Pulmonary artery endothelial cell (primary cell): ENCODE measurements at places on chromosomes 12 and 14.

DNA sequence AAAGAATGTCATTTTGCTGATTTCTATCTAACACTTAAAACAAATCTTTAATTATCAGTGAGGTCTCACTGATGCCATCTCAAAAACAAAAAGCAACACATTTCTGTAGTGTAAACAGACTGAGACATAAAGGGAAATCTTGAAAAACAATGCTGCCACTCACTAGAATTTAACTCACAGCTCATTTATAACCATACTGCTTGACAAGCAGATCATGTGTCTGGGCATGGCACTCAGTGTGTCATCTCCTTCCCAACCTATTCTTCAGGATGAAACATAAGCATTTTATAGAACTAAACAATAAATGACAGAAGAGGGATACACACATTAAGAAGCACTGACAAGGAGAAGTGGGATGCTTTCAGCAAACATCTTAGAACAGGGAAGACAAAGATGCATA, 22.4 kb downstream of the ATF7 start:
- DNase-seq = no peak

- no peak for DNase-seq
These were observed 30.7 kb downstream of the DTX1 start for GRCh38 chr12:113087193-113087592.

DNA sequence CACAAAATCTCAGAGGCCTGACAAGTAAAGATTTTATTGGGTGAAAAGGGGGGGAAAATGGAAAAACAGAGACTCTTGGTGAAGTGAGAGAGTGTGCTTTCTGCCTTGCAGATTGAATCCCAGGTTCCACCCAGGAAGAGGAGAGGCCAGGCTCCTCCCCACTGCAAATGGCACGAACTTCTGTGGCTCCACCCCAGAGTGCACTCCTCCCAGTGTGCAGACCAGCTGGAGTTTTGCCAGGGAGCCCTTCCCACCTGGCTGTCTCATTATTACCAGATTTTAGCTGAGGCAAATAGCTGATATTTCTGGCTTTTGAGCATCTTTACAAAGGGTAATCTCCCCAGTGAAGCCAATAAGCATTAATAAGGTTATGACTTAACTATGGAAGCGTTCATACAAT, 51.9 kb downstream of the TESPA1 start:
- DNase-seq = no peak

DNA sequence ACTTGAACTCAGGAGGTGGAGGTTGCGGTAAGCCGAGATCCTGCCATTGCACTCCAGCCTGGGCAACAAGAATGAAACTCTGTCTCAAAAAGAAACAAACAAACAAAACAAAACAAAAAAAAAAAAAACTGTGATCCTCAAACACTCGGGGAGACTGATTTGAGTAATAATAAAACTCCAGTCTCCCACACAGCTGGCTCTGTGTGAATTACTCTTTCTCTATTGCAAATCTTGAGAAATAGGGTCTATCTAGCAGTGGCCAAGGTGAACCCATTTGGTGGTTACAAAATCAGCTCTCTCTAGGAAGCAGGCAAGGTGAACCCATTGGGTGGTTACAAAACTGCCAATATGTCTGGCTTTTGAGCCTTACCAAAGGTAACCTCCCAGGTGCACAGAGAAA, 6.0 kb upstream of the ACOT6 start:
- DNase-seq = no peak

DNA sequence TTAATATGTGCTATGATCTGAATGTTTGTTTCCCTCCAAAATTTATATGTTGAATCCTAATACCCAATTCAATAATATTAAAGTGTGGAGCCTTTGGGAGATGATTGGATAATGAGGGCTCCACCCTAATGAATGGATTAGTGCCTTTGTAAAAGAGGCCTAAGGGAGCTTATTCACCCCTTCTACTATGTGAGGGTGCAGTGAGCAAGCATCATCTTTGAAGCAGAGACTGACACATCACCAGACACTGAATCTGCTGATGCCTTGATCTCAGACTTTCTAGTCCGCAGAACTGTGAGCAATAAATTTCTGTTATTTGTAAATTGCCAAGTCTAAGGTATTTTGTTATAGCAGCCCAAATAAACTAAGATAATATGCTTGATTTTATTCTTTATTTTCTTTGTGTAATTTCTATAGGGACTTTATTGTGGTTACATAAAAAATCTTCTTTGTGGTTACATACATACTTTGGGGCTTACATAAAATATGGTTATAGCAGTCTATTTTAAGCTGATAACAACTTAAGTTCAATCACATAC, 131.1 kb upstream of the SLC38A2 start:
- DNase-seq = no peak

- no peak for DNase-seq
These were observed 239.2 kb upstream of the RMST start for GRCh38 chr12:97223419-97223818.

GRCh38 chr12:71782017-71782416, 27.4 kb downstream of the RAB21 start:
- no peak for DNase-seq

DNA sequence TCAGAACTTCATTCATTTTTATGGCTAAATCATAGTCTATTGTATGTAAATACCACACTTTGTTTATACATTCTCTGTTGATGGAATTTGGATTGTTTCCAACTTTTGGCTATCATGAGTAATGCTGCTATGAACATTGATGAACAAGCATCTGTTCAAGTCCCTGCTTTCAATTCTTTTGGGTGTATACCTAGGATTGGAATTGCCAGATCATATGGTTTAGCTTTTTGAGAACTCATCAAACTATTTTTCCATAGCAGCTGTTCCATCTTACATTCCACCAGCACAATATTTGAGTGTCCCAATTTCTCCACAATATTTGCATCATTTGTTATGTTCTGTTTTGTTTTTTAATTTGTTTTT, 52.3 kb upstream of the CCND2 start:
- DNase-seq = no peak

GRCh38 chr14:105563347-105563737, 37.0 kb downstream of the TMEM121 start:
- no peak for DNase-seq

GRCh38 chr12:132160016-132160415, 15.8 kb downstream of the NOC4L start:
- DNase-seq = no peak

DNA sequence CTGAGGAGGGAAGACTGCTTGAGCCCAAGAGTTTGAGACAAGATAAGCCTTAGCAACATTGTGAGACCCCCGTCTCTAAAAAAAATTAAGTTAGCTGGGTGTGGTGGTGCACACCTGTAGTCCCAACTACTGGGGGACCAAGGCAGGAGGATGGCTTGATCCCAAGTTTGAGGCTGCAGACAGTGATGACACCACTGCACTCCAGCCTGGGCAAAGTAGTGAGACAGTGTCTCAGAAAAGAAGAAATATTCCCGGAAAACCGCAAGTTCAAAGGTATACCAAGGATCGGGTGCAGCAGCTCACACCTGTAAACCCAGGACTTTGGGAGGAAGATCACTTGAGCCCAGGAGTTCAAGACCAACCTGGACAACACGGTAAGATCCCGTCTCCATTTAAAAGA, 5.8 kb downstream of the PTGES3 start:
- no peak for DNase-seq

DNA sequence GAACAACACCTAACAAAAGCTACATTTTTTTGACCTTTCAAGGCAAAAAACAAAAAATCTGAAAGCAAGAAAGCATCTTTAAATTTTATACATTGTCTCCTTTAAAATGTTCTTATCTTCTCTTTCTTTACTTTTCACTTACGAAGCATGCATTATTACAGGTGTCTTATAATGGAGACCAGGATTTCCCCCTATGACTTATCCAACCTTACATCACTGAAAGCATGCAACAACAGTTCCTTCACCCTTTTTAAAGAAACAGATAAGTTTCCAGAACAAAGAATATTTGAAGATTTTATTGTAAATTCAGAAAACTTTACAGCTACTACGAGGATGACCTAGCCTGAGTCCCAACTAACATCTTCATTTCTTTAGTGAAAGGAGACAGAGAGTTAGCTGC, 277.2 kb downstream of the AKAP6 start:
- no peak for DNase-seq

GRCh38 chr14:77911356-77911755, 111.4 kb downstream of the ADCK1 start:
- no peak for DNase-seq

DNA sequence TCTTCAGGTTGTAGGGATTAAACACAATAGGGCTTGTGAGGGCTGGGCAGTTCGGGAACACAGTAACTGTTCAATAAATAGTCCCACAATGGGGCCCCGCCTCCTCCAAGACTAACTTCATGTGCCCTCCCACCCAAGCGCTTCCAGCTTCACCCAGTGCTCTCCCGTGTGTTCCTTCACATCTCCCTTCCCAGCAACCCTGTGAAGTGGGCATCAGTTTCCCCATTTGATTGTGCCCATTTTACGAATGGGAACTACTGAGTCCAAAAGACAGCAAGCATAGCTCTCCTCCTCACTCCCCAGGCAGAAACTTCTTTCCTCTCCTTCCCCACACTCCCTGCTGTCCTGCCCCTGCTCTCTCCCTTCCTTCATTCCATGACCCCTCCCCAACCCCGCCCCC, 6.2 kb upstream of the TRPV4 start:
- no peak for DNase-seq

DNA sequence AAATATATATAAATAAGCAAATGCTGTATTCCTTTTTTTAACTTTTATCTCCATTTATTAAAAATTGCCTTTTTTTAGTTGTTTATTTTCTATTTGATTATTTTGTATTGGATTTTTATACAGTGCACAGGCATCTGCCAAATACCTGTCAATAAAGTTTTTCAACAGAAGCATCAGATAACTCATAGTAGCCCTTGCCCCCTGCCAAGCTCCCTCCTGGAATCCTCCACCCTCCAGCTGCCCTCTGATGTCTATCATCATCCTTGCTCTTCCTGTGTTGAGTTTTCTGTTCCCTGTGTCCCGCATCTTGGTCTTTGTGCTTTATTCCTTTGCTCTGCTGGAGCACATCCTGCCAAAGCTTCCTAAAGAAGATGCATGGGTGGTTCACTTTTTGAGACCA, 16.6 kb downstream of the GLRX5 start:
- DNase-seq = no peak

DNA sequence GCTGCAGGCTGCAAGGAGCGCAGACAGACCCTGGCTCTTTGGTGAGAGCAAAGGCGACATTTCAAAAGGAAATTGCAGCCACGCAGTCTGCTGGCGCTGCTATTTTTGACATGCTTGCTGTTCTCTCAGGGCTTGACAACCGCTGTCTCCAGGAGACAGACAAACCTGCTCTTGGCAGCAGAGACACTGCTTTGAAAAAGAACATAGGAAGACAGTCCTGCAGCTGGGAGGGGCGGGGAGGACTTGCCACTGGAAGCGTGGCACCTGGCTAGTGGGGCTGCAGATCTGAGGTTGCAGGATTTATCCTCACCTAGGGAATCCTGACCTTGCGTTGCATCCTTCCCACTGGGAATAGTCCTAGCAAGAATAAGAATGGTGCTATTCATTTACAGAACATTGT, 91.8 kb upstream of the KCNA1 start:
- DNase-seq = no peak

DNA sequence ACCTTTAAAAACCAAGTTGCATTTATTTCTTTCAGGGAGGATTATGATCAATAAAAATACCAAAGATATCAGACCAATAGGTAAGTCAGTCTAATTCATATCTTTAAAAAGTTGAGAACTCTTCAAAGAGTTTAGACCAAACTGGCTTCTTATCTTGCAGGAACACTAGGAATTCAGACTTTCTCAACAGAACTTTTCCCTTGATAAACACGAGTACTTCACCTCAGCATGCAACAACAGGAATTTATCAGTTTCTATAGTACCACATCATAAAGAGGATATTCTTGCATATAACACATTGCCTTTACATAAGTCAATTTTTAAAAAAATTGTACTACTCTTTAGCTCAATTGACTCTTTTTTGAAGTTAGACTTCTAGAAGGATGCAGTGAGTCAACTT, 68.2 kb downstream of the DNAI7 start:
- DNase-seq = no peak

- DNase-seq = no peak
These were observed 50.4 kb upstream of the RIN3 start for GRCh38 chr14:92463141-92463540.

- DNase-seq = no peak
These were observed 5.7 kb upstream of the LRR1 start for GRCh38 chr14:49593016-49593415.

GRCh38 chr12:132178316-132178715, 34.1 kb downstream of the NOC4L start:
- no peak for DNase-seq

DNA sequence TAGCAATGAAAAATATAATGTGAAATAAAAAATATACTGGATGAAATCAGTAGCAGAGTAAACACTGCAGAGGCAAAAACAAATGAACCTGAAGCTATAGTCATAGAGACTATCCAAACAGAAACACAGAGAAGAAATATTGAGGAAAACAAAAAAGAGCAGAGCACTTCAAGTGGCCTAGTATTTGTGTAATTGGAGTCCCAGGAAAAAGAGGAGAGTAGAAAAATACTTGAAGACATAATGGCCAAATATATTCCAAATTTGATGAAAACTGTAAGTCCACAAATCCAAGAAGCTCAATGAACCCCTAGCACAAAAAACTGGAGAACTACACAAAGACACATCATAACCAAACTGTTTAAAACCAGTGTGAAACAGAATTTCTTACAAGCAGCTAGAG, 37.2 kb upstream of the CTDSP2 start:
- DNase-seq = no peak

DNA sequence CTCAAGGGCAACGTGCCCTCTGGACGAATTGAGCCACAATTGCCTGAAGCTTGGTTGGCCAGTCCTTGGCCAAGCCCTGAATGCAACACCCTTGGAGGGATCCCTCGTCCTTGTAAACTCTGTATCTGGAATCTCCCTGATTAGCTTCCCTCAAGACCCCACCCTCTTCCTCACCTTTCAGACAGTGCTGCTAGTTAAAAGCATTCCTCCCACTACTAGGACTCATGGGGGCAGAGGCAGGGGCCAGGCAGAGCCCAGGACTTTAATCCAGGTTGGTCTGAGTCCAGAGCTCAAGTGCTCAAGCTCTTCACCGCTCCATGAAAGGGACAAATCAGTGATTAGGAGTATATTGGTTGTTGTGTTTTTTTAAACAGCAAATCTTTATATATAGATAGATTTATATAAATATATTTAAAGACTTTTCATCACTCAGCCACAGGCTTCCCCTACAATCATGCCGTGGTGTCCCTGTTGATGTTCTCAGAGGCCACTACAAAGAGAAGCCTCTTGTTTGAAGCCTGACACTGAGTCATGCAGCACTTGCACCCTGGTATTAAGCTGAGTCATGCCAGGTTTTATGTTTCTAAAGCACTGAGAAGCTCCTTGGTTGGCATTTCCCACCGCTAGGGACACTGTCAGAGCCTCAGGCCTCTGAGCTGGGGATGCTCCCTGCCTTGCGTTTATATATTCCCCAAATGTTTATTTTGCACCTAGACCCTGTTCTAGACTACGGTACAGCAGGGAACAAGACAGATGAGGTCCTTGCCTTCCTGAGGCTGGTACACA, 53.8 kb upstream of the GSC start:
- no peak for DNase-seq

DNA sequence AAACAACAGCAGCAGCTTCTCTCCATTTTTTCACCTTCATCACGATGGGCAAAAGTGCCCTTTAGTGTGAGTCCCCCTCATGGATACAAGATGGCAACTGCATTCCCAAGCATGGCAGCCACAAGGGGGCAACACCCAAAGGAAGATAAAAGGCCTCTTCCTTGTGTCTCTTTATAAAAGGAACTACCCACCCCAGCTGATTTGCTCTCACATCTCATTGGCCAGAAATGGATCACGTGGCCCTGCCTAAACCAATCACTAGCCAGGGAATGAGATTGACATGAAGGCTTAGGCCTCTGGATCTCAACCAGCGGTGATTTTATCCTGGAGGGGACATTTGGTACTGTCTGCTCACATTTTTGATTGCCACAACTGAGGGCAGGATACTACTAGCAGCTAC, 21.9 kb upstream of the IFT81 start:
- no peak for DNase-seq
